Hematopoietic multipotent progenitor cell treated with erythropoietin and hydrocortisone succinate and interleukin-3 and kit ligand, for 6 days (in vitro differentiated cells): ENCODE measurements at places on chromosomes 5 and 9.

DNA sequence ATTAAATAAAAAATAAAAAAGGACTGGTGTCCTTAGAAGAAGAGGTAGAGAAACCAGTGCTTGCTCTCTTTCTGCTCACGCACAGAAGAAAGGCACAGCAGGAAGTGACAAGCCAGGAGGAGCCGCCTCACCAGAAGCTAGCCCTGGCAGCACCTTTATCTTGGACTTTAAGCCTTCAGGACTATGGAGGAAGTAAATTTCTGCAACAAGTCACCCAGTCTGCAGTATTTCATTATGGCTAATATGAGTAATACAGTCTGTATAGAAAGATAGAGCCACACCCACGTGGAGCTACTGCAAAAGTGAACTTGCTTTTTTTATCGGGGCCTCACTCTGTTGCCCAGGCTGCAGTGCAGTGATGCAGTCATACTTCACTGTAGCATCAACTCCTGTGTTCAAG, 68.4 kb downstream of the PDZD2 start:
- peak; percentile 91 for DNase-seq

- no peak for DNase-seq
Measured at GRCh38 chr5:109899163-109899535, 209.4 kb downstream of the MAN2A1 start.

- DNase-seq, result no peak
Measured at GRCh38 chr9:38685535-38685934, 34.4 kb downstream of the FAM240B start.

- no peak for DNase-seq
Measured at GRCh38 chr9:110104261-110104809, 103.6 kb downstream of the C9orf152 start.

- peak; percentile 92 for DNase-seq
Measured at GRCh38 chr5:151465476-151465875, 18.1 kb downstream of the SLC36A1 start.

DNA sequence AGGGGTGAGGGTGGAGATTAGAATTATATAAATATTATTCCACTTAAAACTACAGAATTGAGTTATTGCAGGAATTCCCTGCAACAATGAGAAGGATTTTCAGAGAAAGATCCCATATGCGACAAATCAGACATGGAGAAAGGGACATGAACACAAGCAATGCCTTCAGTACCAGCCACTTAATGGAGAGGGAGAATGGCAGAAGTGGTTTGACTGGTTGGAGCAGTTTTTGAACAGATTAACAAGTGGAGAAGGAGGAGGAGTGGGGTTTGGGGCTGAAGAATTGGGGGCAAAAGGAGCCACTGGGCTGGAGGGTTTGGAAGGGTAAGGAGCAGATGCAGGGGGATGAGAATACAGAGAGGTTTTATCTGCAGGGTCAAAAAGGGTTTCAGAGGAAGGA, 620.9 kb upstream of the PTPRD start:
- DNase-seq, result no peak

- DNase-seq, result no peak
Measured at GRCh38 chr5:175566697-175567096, 88.3 kb downstream of the SFXN1 start.

DNA sequence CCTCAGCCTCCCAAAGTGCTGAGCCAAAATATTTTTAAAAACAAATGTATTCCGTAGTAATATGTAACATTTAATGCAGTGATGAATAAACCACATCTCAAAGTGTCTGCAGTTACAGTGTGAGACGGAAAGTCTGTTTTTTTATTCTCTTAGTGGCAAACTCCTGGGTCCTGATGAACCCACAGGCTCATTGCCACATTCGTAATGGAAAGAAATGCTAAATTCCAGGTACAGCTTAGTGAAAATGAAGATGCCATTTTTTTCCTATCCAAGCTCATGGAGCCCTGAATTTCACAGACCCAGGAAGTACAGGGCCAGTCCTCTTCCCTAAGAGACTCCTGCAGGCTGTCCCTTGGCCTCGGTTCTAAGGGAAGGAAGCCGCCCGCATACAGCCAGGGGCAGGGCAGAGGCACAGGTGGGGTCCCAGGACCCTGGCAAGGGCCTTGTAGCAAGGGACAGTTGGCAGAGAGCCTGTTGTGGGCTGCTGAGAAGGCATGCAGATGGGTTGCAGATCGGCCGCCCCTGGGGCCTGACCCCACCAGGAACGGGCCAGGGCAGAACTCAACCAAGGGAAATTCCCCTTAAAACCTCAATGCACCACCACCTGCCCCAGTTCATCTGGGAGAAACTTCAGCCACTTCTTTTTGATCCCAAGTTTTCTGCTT, 36.2 kb downstream of the IPPK start:
- no peak for DNase-seq

GRCh38 chr9:115694014-115694413, 459.6 kb upstream of the PAPPA start:
- peak; percentile 13 for DNase-seq

GRCh38 chr5:179079165-179079987, 19.2 kb downstream of the ZNF354C start:
- DNase-seq, result peak; percentile 3

DNA sequence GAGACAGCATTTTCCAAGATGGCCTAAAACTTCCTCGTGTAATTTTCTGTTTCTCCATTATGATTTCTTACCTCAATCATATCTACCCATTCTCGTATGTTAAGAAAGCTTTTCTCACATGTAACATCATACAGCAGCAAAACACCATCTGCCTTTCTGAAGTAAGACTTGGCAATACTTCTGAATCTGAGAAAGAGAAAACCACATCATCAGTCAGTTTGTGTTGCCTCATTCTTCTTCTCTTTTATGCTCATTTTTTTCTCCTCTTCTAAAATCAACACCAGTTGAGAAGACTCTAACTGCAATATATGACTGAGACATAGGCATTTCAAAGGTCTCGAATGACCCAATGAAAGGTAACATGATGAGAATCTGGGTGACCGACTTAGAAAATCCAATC, 66.0 kb downstream of the RASEF start:
- no peak for DNase-seq

DNA sequence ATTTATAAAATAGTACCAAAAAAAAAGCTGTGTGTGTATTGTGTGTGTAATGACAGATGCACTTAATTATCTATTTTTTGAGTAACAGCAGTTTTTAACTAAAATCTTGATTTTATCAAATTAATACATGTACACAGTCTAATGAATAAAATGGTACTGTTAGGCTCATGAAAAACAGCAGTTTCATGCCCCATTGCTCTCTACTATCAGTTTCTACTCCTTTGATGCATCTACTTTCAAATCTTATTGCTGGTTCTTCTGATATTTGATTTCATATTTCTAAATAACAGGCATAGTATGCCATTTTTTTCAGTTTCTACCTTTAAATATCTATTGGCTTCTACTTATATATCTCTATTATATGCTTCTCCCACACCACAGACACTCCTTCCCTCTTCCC, 117.4 kb downstream of the CCDC171 start:
- no peak for DNase-seq

- DNase-seq, result no peak
Measured at GRCh38 chr5:110134963-110135935, 445.5 kb downstream of the MAN2A1 start.

- no peak for DNase-seq
Measured at GRCh38 chr5:33817301-33817700, 74.5 kb downstream of the ADAMTS12 start.

DNA sequence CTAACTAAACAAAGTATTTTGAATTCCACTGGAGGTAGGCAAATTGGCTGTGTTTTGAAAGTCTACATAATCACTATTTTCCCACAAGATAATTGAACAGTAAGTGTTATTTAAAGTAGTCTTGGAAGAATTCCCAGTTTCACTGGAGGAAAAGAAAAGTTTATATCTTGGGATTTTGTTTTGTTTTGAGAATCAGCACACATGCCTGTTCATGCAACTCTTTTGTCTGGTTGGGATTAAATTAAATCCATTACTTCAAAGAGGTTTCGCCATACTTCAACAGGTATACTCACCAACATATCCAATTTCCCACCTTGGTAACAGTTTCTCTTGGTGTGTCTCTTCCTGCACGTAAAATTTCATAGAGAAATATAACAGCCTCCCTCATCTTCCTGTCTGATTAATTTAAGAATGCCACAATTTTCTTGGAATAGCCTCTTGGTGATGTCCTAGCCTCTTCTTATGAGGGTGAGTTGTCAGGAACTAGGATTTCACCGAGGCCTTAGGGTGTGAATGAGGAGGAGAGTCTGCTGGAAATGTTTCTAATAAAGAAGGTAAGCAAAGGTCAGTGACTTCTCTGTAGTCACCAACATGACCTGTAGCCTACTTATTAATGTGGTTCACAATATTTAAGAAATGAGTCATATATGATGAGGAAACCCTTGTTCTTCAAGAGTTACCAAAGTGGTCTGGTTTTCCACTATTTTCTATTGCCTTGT, 48.1 kb downstream of the ITGA2 start:
- DNase-seq, result no peak

- DNase-seq, result no peak
Measured at GRCh38 chr9:134724202-134724911, 82.8 kb downstream of the COL5A1 start.

DNA sequence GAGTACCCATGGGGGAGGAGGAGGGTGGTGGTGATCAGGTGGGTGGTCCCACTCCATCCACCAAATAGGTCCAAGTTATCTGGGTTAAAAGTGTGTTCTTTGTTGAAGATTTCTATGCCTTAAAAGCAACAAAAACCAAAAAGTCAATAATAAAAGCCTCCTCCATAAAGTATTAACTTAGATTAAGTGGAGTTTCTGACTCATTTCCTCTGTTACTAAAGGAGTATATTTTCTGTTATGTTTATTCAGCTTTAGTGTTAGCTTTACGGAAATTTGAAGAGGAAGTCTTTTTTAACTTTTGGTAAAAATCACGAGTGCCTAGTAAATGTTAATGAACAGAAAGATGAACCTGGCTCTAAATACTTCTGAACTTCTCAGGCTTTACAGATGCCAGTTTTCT, 17.8 kb downstream of the FBXO38 start:
- no peak for DNase-seq
